KG1 (cell line): ENCODE measurements at places on chromosomes 16 and 17.

DNA sequence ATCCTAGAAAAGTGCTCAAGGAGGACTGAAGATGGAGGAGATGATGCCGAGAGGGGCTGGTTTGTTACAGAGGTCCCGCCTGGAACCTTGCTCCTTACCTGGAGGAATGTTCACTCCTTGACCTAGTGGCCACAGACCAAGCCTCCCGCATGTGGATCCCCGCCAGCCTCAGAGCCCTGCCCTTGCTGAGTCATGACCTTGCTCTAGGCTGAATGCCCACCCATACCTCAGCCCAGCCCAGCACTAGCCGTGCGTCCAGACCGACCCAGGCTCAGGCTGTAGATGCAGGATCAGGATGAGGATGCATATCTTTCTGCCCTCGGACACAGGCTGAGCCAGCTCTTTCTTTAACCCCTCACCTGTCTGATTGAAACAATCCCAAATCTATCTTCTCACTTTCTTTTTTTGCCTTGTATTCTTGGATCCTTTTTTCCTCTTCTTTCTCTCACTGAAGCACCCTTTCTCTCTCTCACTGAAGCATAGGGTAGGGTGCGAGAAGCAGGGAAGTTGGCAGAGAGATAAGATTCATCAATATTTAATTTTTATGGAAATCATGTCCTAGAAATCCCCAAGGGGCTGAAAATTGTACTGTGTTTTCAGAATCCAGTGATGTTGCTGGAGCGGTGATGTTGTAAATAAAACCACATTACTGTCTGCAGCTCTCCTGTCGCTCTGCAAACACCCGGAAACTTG, 34.9 kb downstream of the WSCD1 start:
- DNase-seq: no peak

GRCh38 chr17:80916246-80916645, 75.4 kb upstream of the CHMP6 start:
- no peak for DNase-seq

- no peak for DNase-seq
These were observed 299.7 kb downstream of the C16orf95 start for GRCh38 chr16:87017371-87018012.

DNA sequence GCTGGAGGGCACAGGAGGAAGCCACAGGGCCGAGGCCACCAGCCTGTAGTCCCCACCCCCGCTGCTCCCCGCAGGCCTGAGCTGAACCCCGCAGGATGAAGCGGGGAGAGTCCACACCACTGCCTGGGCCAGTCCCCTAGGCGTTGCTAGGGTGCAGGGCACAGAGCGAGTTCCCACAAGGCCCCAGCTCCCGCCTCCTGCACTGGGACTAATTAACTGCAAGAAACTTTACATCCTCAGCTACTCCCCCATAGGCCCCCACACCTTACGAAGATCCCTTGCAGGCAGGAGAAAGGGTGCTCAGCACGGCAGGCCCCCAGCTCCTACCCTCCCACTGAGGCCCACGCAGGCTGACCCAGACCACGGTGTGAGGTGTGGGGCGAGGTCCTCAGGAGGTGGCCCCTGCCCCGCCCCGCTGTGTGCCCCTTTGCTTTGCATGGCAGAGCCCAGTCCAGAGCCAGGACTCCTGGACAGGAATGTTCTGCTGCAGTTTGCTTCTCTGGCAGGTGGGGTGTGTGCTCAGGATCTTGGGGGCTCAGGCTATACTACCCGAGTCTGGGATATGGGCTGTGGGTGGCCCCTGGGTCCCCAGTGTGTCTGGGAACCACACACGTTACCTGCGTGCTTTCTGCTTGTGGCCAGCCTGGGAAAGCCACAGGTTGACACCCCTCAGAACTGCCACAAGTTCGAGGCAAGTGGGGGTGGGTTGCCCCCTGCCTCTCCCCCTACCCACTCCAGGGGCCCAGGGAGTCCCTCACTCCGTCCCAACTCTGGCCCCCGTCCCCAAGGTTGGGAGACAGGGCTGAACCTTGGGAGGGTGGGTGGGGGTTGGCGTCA, 1.2 kb downstream of the GNG13 start:
- no peak for DNase-seq

DNA sequence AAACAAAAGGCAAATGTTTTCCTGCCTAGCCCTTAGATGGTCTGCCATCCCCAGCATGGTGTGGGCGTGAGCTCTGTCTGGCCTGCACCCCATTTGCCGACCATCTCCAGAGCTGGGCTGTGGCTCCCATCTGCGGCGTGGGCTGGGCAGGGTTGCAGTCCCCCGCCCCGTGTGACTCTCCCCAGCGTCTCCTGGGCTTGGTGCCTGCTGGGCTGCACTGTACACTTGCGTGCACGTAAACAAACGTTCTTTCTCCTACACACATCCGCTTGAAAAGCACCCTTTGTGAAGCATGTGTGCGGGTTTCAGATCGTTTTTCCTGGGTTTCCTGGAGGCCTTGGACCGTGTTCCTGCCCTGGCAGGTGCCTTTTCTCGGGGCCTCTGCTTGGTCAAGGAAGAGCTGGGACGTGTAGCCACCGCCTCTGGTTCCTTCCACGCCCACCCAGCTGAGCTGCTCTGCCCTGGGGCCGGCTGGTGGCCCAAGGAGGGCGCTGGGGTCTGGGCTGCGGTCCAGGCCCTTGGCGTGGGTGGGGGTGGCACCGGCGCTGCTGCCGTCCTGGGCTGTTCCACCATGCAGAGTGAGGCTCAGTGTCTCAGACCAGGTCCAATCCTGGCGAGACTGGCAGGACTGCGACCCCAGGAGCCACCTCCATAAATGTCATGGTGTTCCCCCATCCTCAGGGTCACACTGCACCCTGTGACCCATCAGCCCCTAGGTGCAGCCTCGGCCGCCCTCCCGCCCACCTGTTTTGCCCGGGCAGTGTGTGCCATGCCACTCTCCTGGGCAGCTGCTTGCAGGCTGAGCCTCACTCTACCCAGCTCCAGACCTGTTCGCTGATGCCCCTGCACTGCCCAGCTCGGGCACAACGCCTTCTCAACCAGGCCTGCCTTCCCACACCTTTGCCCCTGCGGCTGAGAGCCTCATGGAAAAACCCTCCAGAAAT, 9.9 kb upstream of the BAIAP3 start:
- no peak for DNase-seq

DNA sequence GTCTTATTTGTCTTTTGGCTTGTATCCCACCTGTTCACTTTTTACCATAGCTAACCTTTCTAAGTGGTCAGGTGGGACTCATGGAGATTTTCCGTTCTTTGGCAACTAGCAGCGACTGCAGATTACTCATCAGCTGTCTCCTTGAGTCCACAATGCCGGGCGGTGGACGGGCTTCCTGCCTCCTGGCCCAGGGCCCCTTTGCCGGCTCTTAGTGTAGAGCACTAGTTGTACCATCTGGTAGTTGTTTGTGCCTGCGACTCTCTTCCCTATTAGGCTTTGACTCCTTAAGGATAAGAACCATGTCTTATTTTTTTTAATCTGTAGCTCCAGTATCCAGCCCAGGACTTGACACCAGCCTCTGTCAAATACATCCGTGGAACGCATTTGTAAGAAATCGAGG, 399.9 kb downstream of the WWOX start:
- DNase-seq: no peak
